Thoracic aorta (tissue), 2 donors: ENCODE measurements at places on chromosomes 2 and 18. TPM values are rescaled to one million over a fixed set of nuclear protein-coding genes. Genes with fewer than 3 reads are reported as not detected.

Gene CNGA3
- total RNA-seq, result not detected

Gene CHAC2
- total RNA-seq, result 1.5 TPM

Gene ASPRV1
- total RNA-seq, result 3.2 TPM

Gene CD302
- total RNA-seq, result 110 TPM

Gene PRSS56
- not detected for total RNA-seq

DNA sequence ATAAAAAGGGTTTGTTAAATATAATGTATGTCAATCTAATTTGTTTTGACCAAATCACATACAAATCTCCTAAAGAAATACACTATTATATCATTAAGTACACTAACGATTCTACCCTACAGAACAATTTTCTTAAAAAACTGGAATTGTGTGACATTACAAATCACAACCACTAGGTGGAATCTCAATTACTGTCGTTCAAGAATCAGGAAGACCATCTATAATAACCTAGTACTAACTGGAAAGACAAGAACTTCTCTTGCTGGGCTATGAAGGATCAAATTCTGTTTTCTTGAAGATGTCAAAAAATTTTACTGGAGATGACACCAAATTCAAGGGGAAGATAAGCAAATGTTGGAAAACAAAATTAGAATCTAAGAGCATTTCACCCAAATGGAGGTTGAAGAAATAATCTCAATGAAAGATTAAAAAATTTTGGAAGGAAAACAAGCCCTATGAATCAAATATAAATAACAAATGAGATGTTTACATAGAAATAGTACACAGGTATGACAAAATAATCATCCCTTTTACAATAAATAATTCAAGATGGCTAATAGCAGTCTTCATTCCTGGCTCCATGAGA lies 110.9 kb downstream of the STK39 start:
- H3K4me1 ChIP-seq, result no peaks in the 10 kb centered on the region
- H3K4me3 ChIP-seq, result no peak overlapping the region
- DNase-seq, result no peak
- H3K27ac ChIP-seq, result no peak overlapping the region

- peak overlapping the region; percentile 92 for H3K4me3 ChIP-seq
- no peaks in the 10 kb centered on the region for H3K36me3 ChIP-seq
- H3K4me1 ChIP-seq, result peaks cover 12% of the 10 kb centered on the region
Measured at GRCh38 chr2:36597003-36597531, 901 bp downstream of the FEZ2 start.

DNA sequence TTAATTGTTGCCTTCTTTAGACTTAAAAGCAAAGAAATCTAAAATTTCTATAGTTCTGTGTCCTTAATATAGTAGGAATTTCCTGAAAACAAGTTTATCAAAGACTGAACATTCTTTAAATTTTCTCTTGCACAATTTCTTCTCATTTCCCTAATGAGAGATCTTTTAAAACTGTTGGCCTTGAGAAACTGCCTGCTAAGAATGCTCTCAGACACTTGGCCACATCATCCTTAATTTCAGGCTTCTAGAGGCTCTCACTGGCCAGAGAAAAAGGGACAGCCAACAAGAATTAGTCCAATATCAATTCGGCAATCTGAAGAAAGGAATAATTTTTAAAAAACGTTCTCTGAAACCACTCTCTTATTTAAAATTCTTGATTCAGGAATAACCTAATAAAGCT lies 167.0 kb upstream of the CREB1 start:
- no peak overlapping the region for H3K27ac ChIP-seq
- no peak overlapping the region for H3K4me3 ChIP-seq

- H3K4me3 ChIP-seq, result no peak overlapping the region
- H3K4me1 ChIP-seq, result no peaks in the 10 kb centered on the region
- DNase-seq, result no peak
- no peak overlapping the region for H3K27ac ChIP-seq
- no peaks in the 10 kb centered on the region for H3K27me3 ChIP-seq
Measured at GRCh38 chr2:234181121-234181520, 130.6 kb downstream of the SPP2 start.

GRCh38 chr2:177340158-177340557 lies 52.4 kb upstream of the AGPS start:
- H3K4me1 ChIP-seq, result no peaks in the 10 kb centered on the region
- no peaks in the 10 kb centered on the region for H3K36me3 ChIP-seq
- no peak for DNase-seq
- H3K27me3 ChIP-seq, result no peaks in the 10 kb centered on the region
- no peak overlapping the region for H3K4me3 ChIP-seq

DNA sequence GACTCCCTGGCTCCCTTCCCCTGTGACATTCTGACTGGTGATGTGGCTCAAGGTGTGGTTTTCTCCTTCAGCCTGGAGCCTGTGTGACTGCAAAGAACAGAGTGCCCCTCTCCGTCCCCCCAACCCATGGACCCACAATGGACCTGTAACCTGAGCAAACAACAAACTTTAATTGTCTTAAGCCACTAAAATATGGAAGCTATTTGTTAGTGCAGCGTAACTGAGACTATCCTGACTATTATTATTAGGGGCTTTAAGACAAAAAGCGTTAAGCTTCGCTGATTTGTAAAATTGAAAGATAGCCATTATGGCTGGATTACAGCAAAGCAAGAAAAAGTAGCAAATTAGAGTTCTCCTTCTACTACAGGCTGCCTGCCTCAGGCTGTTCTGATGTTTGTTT lies 426.9 kb downstream of the STK39 start:
- H3K27me3 ChIP-seq, result no peaks in the 10 kb centered on the region
- H3K4me3 ChIP-seq, result no peak overlapping the region
- no peaks in the 10 kb centered on the region for H3K36me3 ChIP-seq
- DNase-seq, result no peak

- H3K36me3 ChIP-seq, result no peaks in the 10 kb centered on the region
- H3K4me1 ChIP-seq, result peaks cover 5% of the 10 kb centered on the region
- H3K27ac ChIP-seq, result no peak overlapping the region
- DNase-seq, result no peak
- H3K4me3 ChIP-seq, result no peak overlapping the region
Measured at GRCh38 chr2:152761214-152761613, 42.8 kb downstream of the ARL6IP6 start.

GRCh38 chr2:212097001-212097400 lies 441.6 kb downstream of the ERBB4 start:
- no peaks in the 10 kb centered on the region for H3K27me3 ChIP-seq
- no peak overlapping the region for H3K27ac ChIP-seq
- no peaks in the 10 kb centered on the region for H3K4me1 ChIP-seq

DNA sequence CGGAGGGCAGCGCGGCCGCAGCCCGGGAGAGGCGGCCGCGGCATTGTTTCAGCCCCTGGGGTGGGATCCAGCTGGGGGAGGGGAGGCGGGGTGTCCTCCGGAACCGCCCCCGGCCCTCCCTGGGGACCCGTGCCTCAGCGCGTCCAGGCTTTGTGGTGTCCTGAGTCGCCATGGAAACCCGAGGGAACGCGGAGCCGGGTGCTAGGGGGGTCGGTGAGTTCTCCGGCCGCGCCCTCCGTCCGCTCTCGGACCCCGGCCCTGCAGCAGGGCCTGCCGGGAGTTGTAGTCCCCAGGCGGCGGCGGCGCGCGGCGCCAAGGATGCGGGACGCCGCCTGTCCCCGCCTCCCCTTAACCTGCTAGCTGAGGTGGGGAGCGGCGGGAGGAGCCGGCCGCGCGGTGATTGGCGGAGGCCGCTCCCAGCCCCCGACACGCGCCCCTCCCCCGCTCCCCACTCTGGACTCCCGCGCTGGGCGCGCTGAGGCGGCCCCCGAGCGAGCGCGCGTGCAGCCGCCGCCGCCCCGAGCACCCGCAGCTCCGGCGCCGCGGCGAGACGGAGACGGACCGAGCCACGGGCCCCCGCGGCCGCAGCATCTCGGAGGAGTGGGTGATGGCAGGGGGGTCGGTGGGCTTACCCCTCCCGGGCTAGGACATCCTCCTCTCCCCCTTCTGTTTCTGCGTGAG lies at the start of gene DPYSL5:
DPYSL5 (plus strand) TSS at position 478 of the 681 bp plus-strand sequence. CDS start 50,368 bp downstream, outside the sequence.
- peak within 1 kb of the TSS; percentile 57 for H3K4me3 ChIP-seq
- no peak for DNase-seq
- H3K27me3 ChIP-seq, result peaks cover 15% of the 10 kb centered on the region
- peaks cover 2% of the 10 kb centered on the region for H3K36me3 ChIP-seq
- peaks cover 28% of the 10 kb centered on the region for H3K4me1 ChIP-seq

DNA sequence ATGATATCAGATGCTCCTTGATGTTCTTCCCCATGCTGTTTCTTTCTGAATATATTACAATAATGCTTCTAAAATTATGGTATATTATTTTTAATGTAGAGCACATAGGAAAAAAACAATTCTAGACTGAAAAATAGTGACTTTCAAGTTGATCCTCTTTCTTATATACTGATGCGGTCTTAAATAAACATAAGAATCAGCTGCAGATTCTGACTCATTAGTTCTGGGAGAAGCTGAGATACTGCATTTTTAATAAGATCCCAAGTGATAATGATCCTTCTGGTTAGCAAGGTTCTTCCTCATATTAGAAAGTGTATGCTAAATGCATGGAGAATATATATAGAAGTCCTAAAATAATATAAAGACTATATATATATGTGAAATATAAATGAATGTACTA lies 124.9 kb downstream of the XIRP2 start:
- H3K4me1 ChIP-seq, result no peaks in the 10 kb centered on the region
- no peaks in the 10 kb centered on the region for H3K27me3 ChIP-seq
- no peak for DNase-seq
- H3K4me3 ChIP-seq, result no peak overlapping the region

DNA sequence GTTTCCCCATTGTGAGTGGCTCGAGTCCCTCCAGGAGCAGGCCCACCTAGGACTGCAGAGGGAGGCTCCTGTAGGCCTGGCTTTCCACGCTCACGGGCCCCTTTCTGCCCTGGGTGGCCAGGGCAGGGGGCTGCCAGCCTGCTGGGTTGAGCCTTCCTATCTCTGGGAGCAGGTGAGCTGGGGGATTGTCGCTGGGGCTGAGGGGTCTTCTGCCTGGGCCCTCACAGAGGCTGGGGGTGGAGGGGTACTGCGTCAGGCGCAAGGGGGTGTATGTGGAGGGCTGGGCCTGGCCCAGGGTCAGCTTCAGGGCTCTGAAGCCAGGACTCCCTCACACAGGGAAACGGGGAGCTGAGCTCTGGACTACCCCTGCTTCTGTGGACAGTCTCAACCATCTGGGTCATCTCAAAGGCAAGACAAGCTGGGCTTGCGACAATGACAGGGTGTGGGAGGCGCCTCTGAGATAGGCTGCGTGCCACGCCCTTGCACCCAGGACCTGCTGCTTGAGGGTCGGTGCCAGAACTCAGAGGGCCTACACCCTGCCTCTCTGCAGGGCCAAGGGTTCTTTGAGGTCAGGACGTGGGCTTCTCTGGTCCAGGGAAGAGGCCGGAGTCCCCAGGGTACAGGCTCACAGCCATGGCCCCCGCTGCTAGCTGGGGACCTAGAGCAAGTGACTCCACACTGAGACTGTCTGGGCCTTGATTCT lies 206.1 kb downstream of the TWIST2 start:
- H3K4me1 ChIP-seq, result no peaks in the 10 kb centered on the region
- no peaks in the 10 kb centered on the region for H3K27me3 ChIP-seq
- H3K27ac ChIP-seq, result no peak overlapping the region

GRCh38 chr2:159803235-159803962 lies 5.4 kb upstream of the CD302 start:
- no peaks in the 10 kb centered on the region for H3K4me1 ChIP-seq
- no peaks in the 10 kb centered on the region for H3K27me3 ChIP-seq
- no peak overlapping the region for H3K27ac ChIP-seq
- no peaks in the 10 kb centered on the region for H3K36me3 ChIP-seq
- no peak for DNase-seq
